ENCODE measurements at places on chromosomes 11 and 22.

DNA sequence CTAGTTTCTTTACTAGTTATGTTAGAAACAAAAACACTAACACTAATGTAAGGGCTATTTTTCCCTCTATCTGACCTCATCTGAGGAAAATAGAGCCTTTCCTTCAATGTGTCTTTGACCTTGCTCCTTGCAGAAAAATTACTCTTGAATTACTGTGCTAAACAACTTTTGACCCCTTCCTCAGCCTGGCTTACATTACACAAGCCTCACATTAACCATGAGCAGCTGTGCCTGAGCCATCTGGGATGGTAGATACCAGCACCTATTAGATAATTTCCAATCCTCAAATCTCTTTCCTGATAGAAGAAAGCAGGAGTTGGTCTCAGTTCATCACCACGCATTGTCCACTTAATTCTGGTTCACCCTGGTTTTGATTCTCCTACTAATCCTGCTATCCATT, 134.4 kb upstream of the NCAM1 start:
- no peak for DNase-seq

- DNase-seq, result no peak
Measured at GRCh38 chr22:42925598-42925997, 68.5 kb upstream of the ARFGAP3 start.

DNA sequence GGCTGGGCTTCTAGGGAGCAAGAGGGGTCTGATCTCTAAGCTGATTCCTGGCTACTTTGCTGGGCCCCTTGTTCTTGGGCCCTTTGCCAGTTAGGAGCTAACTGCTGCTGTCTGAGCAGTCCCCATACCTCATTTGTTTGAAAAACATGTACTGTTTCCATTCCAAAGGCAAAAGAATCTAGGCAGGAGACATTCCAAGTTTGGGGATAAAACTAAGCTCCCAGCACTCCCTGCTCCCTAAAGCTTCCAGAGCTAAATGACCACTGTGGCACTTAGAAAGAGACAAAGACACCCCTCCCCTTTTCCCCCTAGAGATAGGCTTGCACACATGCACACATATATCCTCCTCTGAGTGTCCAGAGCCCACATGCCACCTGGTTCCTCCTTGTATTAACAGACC, 22.7 kb upstream of the RRM1 start:
- DNase-seq, result no peak

- no peak for DNase-seq
Measured at GRCh38 chr22:48429446-48430020, 1398.1 kb downstream of the BRD1 start.

GRCh38 chr11:70319396-70320076, 49.0 kb downstream of the PPFIA1 start:
- DNase-seq, result no peak

- DNase-seq, result no peak
Measured at GRCh38 chr22:27961680-27962079, 42.6 kb upstream of the PITPNB start.

GRCh38 chr11:41522391-41522790, 62.9 kb upstream of the LRRC4C start:
- DNase-seq, result no peak

- DNase-seq, result no peak
Measured at GRCh38 chr11:126214441-126214840, 2.9 kb downstream of the FAM118B start.

DNA sequence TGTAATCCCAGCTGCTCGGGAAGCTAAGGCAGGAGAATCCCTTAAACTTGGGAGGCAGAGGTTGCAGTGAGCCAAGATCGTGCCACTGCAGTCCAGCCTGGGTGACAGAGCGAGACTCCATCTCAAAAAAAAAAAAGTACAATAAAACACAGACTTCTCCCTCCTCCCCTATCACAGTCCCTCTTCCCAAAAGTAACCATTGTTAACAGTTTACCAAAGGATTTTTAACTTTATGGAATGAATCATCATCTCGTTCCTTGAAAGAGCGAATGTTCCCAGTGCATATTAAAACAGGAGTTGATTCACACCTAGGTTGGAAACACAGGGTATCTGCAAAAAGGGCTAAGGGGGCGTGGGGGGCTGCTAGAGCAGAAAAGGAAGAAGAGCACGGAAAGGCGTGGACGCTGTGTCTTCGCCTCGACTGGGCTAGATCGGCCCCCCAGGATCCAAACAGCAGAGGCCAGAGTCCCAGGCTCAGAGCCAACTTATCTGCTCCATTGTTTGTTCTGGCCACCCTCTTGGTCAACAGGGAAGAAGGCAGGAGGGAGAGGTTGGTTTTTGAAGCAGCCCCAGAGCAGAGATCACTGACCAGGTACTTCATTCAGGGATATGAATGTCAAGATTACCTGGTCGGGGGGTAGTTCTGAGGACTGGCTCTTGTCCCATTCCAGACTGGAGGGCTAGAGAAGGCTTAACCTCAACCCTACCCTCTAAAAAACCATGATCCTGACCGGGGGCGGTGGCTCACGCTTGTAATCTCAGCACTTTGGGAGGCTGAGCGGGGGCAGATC, 2.1 kb upstream of the AHNAK start:
- no peak for DNase-seq

DNA sequence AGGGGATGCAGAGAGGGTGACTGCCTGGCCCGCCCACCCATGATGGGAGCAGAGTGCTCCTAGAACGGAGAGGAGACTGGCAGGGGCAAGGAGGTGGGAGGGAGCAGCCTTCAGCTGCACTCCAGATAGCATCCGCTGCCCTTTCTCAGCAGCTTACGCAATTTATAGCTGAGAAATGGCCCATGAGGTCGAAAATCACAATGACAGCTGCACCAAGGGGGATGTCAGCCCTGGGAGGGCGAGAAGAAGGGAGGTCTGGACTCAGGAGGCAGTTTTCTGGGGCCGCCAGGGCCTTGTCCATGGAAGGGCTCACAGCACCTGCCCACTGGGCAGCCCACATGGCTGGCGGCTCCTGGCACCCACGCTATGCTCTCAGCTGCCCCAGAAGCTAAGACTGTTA, 17.6 kb upstream of the MOB2 start:
- DNase-seq, result no peak

DNA sequence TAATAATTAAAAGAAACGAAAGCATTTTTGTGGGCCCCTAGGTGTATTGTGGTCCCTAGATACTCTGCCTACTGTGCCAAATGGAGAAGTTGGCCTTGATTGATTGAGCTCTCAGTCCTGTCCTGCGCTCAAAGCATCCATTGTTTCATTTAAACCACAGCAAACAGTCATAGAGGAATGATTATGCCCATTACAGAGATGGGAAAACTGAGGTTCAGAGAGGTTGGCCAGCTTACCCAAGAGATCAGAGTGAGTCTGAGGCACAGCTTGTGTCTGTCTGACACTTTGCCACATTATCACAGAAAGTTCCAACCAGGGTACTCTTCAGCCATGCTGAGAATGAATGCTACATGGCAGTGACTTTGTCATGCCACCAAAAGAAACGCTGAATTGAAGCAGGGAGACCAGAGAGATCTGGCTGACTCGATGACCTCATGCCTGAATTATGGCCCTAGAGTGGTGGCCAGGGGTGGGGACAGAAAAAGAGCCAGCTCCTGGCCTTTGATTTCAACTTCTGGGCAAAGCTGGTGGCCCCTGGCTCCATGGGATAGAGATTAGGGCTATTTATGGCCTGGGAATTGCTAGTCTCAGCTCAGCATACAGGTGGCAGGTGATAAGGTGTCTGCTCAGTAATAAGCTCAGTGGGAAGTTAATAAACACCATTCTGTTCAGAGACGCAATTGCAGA, 180.5 kb downstream of the MIAT start:
- DNase-seq, result no peak

DNA sequence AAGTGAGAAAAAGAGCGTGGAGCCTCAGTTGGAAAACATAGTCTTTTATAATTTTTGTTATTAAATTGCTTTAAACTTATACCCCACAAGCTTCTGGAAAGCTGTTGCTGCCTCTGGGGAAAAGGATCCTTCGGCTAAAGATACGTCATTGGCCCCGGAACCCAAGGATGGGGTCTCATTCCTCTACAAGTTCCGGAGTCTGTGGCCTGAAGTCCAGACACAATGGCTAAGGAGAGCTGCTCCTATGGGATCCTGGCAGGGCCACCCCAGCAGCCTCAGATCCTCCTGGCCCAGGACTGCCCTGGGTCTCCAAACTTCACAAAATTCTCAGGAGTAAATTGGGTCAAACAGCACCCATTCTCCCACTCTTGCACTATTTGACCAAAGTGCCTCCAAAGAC, 5.9 kb downstream of the WT1 start:
- no peak for DNase-seq

DNA sequence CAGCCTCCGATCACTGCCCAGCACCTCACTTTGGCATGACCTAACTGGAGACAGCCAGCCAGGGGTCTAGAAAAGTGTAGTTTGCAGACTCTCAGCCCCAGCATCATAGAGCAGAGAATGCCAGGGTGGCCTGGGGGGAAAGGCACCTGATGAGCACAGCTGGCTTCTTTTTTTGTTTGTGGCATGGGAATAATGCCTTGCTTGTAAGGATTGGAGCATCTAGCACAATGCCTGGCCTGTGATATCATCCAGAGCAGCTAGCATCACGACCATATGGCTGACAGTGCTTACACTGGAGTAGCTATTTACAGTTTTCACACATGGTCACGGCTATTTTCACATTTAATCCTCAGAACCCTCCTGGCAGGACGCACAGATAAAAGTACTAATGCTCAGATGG, 594.8 kb upstream of the B3GAT1 start:
- no peak for DNase-seq

- DNase-seq, result no peak
Measured at GRCh38 chr22:32745251-32745995, 56.1 kb upstream of the TIMP3 start.

DNA sequence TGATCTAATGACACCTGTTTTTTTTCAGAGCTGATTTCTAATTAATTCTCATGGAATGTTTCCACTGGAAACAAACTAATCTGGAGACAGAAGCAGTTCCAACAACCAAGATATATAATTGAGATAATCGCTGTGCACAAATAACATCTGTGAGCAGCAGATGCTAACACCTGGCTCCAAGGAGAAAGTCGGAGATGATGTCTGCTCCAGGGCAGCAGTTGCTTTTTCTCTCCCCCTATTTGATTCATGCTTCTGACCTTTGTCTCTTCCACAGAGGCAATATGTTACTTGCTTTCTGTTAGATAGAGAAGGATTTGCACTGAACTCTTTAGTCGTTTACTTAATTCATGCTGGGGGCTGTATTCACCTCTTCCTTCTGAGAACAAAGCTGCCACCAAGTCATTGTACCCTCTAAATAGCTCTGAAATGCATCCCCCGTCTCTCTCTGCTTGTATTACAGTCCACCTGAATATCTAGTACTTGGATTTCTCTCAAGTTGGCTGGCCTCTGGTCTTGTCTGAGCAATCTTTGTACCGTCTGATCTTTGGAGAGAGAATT, 187.4 kb downstream of the MYO18B start:
- DNase-seq, result no peak

DNA sequence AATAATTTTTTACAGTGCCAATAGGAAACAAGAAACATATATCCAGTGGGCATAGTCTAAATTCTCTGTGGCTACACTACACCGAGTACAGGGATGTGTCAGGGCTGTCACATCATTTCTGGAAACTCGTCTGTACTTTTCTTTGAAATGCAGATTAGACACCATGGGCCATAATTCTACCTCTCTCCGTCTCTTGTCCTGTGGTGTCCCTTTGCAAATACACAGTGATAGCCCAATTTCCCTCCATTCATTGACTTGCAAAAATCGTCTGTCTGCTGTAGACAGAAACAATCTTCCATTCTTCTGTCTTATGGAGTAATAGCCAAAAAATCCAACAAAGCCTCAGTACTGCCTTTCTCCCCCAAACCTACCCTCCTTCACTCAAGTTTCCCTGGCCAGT, 487.1 kb upstream of the ANO3 start:
- DNase-seq, result no peak

DNA sequence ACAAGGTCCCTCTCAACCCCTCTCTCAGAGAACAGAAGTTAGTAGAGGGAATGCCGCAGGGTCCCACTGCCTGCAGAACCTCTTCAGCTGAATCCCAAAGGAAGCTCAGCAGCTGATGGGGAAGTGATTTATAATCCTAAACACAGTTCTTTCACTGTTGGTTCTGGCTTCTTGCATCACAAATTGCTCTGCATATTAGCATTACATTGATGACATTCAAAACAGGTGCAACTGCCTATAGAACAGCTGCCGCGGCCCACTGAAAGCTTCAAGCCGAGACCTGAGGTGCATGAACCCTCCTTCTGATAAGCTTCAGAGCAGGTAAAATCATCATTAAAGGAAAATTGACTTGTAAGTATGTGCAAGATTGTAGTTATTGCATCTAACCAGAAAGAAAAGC, 75.2 kb upstream of the KIRREL3 start:
- no peak for DNase-seq

DNA sequence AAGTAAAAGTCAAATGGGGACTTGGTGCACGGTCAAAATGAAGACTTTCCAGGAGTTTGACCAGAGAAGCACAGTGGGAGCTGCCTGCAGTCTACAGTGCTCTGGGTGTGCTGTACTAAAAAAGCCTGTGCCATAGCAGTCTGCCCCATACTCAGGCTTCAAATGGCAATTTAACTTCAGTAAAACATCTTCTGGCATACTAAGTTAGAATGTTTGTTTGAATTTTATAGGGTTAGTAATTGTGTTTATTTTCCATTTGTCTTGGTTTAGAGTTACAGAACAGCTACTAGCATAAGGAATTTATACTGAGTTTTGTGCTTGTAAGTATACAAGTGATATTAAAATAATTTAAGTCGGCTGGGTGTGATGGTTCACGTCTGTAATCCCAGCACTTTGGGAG, 29.3 kb upstream of the LIPT2 start:
- no peak for DNase-seq

DNA sequence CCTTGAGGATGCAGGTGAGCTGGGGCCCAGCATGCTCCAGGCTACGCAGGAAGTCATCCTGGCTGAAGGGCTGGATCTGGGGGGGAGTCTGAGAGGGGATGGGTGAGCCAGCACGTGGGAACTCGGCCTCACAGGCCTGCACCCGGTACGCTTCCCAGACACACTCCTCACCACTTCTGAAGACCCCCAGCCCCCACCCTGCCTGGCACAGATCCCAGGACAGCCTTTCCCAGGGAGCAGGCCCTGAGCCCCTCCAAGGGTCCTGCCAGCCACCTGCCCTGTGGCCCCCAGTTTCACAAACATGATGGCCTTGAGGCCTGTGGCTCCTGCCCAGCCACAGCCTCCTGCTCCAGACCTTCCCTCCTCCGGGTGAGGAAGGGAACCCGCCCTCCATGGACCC, 5.6 kb upstream of the PLXNB2 start:
- DNase-seq, result peak; percentile 5

GRCh38 chr11:35003658-35004057, 87.2 kb downstream of the PDHX start:
- no peak for DNase-seq

Data from GM06990 (cell line).